BJ (cell line): ENCODE measurements at places on chromosomes 2 and 18. TPM values are rescaled to one million over a fixed set of nuclear protein-coding genes. Genes with fewer than 3 reads are reported as not detected.
A peak's percentile ranks its signal among the peaks of the same experiment; 100 is the strongest.

The ZBTB7C gene
- polyA plus RNA-seq: not detected in 2 replicates

The SNTG2 gene
- 0.31 and 0.43 TPM in 2 replicates for polyA plus RNA-seq

DNA sequence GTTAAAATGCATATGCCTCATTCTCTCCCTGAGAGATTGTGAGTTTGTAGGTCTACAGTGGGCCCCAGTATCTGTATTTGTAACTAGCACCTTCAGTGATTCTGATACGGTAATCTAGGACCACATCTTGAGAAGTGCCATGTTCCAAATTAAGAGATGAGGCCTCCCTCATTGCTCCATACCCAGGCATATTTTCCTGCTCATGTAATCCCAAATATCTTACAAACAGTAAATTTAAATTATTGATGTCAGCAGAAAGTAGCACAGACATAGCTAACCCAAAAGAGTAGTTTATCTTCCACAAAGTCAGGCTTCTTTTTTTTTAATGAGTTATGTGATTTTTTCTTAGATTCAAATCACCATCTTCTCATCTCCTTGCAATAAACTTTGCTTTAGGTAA is 263.8 kb downstream of the SETBP1 start:
- no peak for DNase-seq

DNA sequence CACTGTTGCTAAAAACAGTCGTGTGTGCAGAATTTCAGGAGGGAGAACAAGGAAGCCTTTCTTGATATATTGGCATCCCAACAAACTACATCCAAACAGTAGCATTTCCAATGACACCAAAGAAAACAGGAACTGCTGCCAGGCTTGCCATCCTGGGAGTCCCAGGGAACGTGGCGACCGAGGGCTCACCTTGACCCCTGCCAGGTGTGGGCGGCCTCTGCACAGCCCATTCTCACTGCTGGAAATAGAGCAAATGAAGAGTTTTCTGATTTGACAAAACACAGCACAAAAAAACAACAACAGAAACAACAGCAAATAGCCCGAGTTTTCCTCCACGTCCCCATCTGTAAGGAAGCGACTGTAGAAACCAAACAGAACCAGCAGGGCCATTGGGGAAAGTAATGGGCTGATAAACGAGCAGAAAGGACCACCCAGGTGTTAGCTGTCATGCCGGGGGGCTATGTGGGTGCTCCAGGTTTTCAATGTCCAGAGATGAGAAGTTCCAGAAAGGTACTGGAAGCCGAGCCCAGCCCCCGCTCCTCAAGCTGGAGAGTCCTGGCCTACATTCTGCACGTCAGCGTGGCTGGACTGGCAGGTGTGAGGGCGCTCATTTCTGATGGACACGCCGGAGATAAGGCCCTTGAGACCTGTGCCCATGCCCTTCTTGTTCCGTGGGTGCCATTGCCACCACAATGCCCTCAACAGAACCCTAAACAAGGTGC is 80.8 kb downstream of the TWIST2 start:
- no peak for DNase-seq

GRCh38 chr2:67322353-67323001 is 74.7 kb upstream of the ETAA1 start:
- no peak for DNase-seq

DNA sequence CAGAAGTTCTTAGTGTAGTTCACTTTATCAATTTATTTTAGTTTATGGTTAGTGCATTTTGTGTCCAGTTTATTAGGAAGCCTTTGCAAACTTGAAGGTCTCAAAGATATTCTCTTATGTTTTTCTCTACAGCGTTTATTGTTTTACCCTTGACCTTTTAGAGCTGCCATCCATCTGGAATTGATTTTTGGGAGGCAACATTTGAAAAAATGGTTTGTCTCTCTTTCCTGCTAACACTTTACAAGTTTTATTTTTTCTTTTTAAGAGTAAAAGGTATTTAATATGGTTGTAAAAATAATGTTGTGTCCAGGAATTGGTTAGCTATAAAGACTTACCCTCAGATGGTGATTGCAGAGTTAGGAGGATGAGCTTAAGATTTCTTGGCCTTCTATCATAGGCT is 14.0 kb downstream of the GORASP2 start:
- peak; percentile 53 for DNase-seq
